ENCODE measurements at places on chromosomes 5 and 9. TPM values are rescaled to one million over a fixed set of nuclear protein-coding genes. Genes with fewer than 3 reads are reported as not detected.

DNA sequence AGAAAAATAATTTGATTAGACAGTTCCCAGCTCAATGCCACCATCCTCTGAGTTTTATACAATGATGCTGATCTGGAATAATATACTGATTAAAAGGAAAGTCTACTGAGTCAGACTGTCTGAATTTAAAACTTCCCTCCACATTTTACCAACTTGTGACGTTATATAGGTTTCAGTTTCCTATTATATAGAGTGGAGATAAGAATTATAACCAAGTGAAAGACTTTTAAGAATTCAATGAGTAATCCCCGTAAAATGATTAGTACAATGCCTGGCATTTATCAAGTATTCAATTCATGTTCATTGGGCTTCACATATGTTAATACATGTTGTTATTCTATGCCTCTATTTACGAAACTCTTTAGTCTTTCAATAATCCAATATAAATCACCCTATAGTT, 166.0 kb downstream of the CDH9 start:
- no peak overlapping the region for H3K27ac ChIP-seq
- no peak overlapping the region for H3K4me3 ChIP-seq
- no peaks in the 10 kb centered on the region for H3K36me3 ChIP-seq

- peaks cover 22% of the 10 kb centered on the region for H3K4me1 ChIP-seq
- H3K36me3 ChIP-seq = peaks cover 28% of the 10 kb centered on the region
- no peaks in the 10 kb centered on the region for H3K27me3 ChIP-seq
- DNase-seq = no peak
Measured at GRCh38 chr9:124346347-124347163, 68.7 kb downstream of the PSMB7 start.

DNA sequence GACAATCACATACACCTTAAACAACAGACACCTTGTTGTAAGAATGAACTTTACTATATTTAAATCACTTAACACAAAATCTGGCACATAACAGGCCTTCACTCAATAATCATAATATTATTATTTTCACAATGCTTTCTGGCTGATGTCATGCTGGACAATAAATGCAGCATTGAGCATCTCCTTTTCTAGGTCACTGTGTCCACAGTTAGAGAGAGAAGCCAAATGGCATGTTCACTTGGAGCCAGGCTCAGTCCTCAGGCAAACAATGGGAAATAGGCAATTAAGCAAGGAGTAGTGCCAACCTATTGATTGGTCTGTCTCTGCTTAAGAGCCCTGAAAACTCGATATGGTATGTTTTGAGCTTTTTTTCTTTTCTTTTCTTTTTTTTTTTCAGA, 50.6 kb upstream of the KLF4 start:
- no peaks in the 10 kb centered on the region for H3K36me3 ChIP-seq
- DNase-seq = no peak
- no peak overlapping the region for H3K4me3 ChIP-seq
- H3K4me1 ChIP-seq = no peaks in the 10 kb centered on the region
- no peaks in the 10 kb centered on the region for H3K27me3 ChIP-seq

DNA sequence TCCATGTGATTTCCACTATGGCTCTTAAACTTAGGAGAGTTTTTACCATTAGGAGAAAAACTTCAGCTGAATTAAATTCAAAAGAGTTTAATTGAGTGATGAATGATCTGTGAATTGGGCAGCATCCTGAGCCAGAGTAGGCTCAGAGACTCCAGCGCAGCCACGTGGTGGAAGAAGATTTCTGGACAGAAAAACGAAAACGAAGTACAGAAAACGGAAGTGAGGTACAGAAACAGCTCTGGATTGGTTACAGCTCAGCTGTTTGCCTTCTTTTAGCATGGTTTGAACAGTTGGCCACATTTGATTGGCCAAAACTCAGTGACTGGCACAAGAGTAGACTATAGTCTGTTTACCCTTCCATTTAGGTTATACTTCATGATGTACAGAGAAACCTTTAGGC, 69.2 kb upstream of the PLPP1 start:
- H3K4me1 ChIP-seq = peaks cover 19% of the 10 kb centered on the region
- no peaks in the 10 kb centered on the region for H3K36me3 ChIP-seq
- H3K27me3 ChIP-seq = no peaks in the 10 kb centered on the region
- no peak overlapping the region for H3K27ac ChIP-seq

DNA sequence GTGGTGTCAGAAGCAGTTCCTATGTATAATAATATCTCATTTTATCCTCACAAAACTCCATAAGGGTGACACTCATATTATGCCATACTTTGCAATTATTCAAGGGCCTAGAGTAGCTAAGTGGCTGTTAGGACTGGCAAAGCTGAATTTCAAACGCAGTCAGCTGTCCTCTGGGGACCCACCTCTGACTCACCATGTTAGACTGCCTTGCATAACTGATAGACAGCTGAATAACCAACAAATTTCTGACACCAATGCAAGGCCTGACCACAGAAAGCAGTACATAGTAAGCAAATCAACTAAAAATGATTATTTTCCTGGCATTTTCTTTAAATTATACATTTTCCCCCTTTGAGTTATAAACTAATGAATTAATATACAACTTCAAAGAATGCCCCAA, 251.6 kb upstream of the PTGER4 start:
- no peaks in the 10 kb centered on the region for H3K4me1 ChIP-seq
- no peaks in the 10 kb centered on the region for H3K27me3 ChIP-seq
- H3K4me3 ChIP-seq = no peak overlapping the region
- no peak for DNase-seq
- no peak overlapping the region for H3K27ac ChIP-seq
- no peaks in the 10 kb centered on the region for H3K36me3 ChIP-seq

GRCh38 chr5:91146230-91146629, 236.9 kb downstream of the ARRDC3 start:
- peaks cover 10% of the 10 kb centered on the region for H3K4me1 ChIP-seq
- H3K27ac ChIP-seq = no peak overlapping the region
- H3K36me3 ChIP-seq = no peaks in the 10 kb centered on the region
- no peak overlapping the region for H3K4me3 ChIP-seq
- no peak for DNase-seq
- no peaks in the 10 kb centered on the region for H3K27me3 ChIP-seq

- no peak for DNase-seq
- no peak overlapping the region for H3K4me3 ChIP-seq
- no peaks in the 10 kb centered on the region for H3K27me3 ChIP-seq
- H3K36me3 ChIP-seq = no peaks in the 10 kb centered on the region
Measured at GRCh38 chr9:37156781-37157356, 36.5 kb downstream of the ZCCHC7 start.

NME5 gene
- total RNA-seq = 3.1 TPM

NCBP1 gene
- total RNA-seq = 32.9 TPM

ESM1 gene
- total RNA-seq = not detected

TMEM174 gene
- total RNA-seq = not detected

AGXT2 gene
- total RNA-seq = not detected

RPL37 gene
- 1,279 TPM for total RNA-seq

NEUROG1 gene
- not detected for total RNA-seq

SKIC3 gene
- 35.1 TPM for total RNA-seq

TSPAN17 gene
- 50.1 TPM for total RNA-seq

Data from HCT116 (cell line).